Stimulated activated CD8-positive, alpha-beta memory T cell treated with anti-CD3 and anti-CD28 coated beads, Interleukin-15, amount 100 ng/mL, for 48 hours (primary cell): ENCODE measurements at places on chromosomes 11 and 22.

GRCh38 chr22:46049726-46050450 lies 72.9 kb upstream of the WNT7B start:
- DNase-seq = no peak

- no peak for DNase-seq
Measured at GRCh38 chr22:50180727-50181521, 4.8 kb upstream of the TRABD start.

DNA sequence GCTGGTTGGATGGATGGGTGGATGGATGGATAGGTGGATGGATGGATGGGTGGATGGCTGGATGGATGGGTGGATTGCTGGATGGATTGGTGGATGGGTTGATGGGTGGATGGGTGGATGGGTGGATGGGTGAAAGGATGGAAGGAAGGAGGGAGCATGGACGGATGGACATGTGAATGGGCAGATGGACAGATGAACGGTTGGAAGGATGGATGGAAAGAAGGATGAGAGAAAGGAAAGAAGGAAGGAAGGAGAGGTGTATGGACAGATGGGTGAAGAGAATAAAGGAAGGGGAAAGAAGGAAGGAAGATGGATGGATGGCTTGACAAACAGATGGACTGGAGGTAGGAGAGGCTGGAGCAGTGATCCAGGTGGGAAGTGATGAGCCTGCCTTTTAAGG lies 5.4 kb downstream of the FGF3 start:
- DNase-seq = no peak

GRCh38 chr11:81005595-81005994 lies 1564.8 kb upstream of the TENM4 start:
- no peak for DNase-seq

DNA sequence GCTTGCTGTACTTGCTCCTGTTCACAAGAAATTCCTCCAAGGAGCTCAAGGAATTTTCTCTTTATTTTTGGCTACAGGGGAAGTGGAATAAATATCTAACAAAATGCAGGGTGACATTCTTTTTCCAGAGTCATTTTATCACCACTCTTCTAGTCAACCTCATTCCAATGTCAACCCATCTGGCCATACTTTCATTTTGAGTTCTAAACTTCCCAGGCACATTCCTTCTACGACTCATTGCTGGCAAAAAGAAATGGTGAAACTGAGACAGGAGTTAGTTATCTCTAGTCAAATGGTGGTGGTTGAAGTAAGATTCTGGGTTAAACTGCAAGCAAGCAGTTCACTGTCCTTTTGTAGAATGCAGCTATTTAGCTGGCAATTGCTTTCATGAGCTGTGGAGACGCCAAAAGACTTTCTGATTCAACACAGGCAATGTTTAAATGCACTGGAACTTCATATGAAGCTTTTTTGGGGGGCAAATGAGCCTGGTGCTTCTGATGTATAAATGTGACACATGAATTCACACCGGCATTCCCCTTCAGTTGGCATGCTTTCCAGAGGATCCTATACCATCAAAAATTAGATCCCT lies 304.6 kb downstream of the CADM1 start:
- DNase-seq = no peak
